ENCODE measurements at places on chromosomes 1 and 21. TPM values are rescaled to one million over a fixed set of nuclear protein-coding genes. Genes with fewer than 3 reads are reported as not detected.
A peak's percentile ranks its signal among the peaks of the same experiment; 100 is the strongest.

GRCh38 chr1:91768120-91768519 is 117.8 kb downstream of the TGFBR3 start:
- peaks cover 4% of the 10 kb centered on the region for H3K36me3 ChIP-seq
- H3K27me3 ChIP-seq: no peaks in the 10 kb centered on the region
- DNase-seq: no peak
- H3K4me3 ChIP-seq: no peak overlapping the region
- peaks cover 61% of the 10 kb centered on the region for H3K4me1 ChIP-seq

DNA sequence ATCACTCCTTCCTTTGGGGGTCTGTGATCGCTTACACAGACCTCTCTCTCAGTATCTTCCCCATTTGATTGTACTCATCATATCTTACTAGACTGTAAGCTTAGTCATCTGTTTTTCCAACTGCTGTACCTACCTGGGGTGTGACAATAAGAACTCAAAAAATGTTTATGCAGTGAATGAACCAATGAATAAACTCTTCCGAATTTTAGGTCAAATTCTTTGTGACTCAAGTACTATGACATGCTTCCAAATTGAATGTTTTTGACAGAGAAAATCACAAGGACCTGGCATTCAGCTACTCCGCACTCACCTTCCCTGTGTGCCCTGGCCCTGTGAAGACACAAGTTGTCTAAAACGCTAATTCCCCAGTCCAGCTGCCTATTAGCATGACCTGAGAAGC is 42.1 kb downstream of the TMCO4 start:
- H3K27me3 ChIP-seq: no peaks in the 10 kb centered on the region
- peaks cover 31% of the 10 kb centered on the region for H3K4me1 ChIP-seq
- peak overlapping the region; percentile 68 for H3K27ac ChIP-seq
- peaks cover 18% of the 10 kb centered on the region for H3K36me3 ChIP-seq

- H3K27me3 ChIP-seq: no peaks in the 10 kb centered on the region
- H3K27ac ChIP-seq: peak overlapping the region; percentile 83
- H3K4me1 ChIP-seq: peaks cover 49% of the 10 kb centered on the region
- no peak for DNase-seq
- no peaks in the 10 kb centered on the region for H3K36me3 ChIP-seq
Measured at GRCh38 chr1:223700942-223701637, 11.2 kb upstream of the CAPN2 start.

GRCh38 chr21:44424608-44425306 is 30.6 kb upstream of the LRRC3 start:
- no peak for DNase-seq
- no peaks in the 10 kb centered on the region for H3K36me3 ChIP-seq
- no peaks in the 10 kb centered on the region for H3K27me3 ChIP-seq
- H3K4me1 ChIP-seq: no peaks in the 10 kb centered on the region
- H3K27ac ChIP-seq: no peak overlapping the region

GRCh38 chr1:184028854-184029623 is 8.5 kb downstream of the COLGALT2 start:
- H3K4me1 ChIP-seq: no peaks in the 10 kb centered on the region
- no peak for DNase-seq
- H3K4me3 ChIP-seq: no peak overlapping the region
- no peaks in the 10 kb centered on the region for H3K27me3 ChIP-seq
- H3K27ac ChIP-seq: no peak overlapping the region

Gene CFH
- 36.1 TPM for total RNA-seq

Gene FNBP1L
- total RNA-seq: 9.6 TPM
